Tracheal epithelial cell (primary cell): ENCODE measurements at places on chromosomes 7 and 10. TPM values are rescaled to one million over a fixed set of nuclear protein-coding genes. Genes with fewer than 3 reads are reported as not detected.

COL28A1 gene
- total RNA-seq: 0.24 TPM in 1 of 2 replicates, not detected in the other

SLC18A3 gene
- total RNA-seq: not detected in 2 replicates

NMT2 gene
- total RNA-seq: 12.8 and 15.8 TPM in 2 replicates

PRPS1L1 gene
- not detected in 2 replicates for total RNA-seq

CPA2 gene
- total RNA-seq: 0.43 TPM in 1 of 2 replicates, not detected in the other
